ENCODE measurements at places on chromosomes 2 and 18. TPM values are rescaled to one million over a fixed set of nuclear protein-coding genes. Genes with fewer than 3 reads are reported as not detected.

Gene CNNM3
- 12.6 TPM for total RNA-seq

Gene CHRND
- total RNA-seq = not detected

Gene CKAP2L
- total RNA-seq = 13.4 TPM

Gene IL36B
- total RNA-seq = 0.13 TPM

Gene PSTPIP2
- 0.33 TPM for total RNA-seq

Gene MOGAT1
- not detected for total RNA-seq

Gene ANKRD30B
- total RNA-seq = not detected

Gene ACMSD
- not detected for total RNA-seq

Gene ALMS1
- 12.8 TPM for total RNA-seq

Gene PIGN
- 10.0 TPM for total RNA-seq

Gene SH2D6
- total RNA-seq = 0.43 TPM

Gene SP9
- 2.4 TPM for total RNA-seq

Gene AQP12B
- not detected for total RNA-seq

Gene CPLX4
- total RNA-seq = not detected

Gene RPRM
- total RNA-seq = not detected

Gene CDCA7
- 44.7 TPM for total RNA-seq

Gene CNGA3
- total RNA-seq = not detected

Gene GNLY
- not detected for total RNA-seq

Gene CRACDL
- 0.54 TPM for total RNA-seq

Gene RFTN2
- total RNA-seq = not detected

Gene EVX2
- total RNA-seq = not detected

Gene ANO7
- 2.5 TPM for total RNA-seq

Gene CNTNAP5
- not detected for total RNA-seq

Gene SCYGR1
- total RNA-seq = not detected

Gene MPP4
- total RNA-seq = 0.14 TPM

Gene C2orf72
- 4.5 TPM for total RNA-seq

Gene FOXD4L1
- 0.64 TPM for total RNA-seq

Gene LBH
- total RNA-seq = 102 TPM

Gene DGUOK
- total RNA-seq = 152 TPM

Gene DCDC2C
- total RNA-seq = 0.36 TPM

Gene CPS1
- total RNA-seq = 6.1 TPM

Gene CCL20
- 4.4 TPM for total RNA-seq

Gene PLGLB2
- total RNA-seq = not detected

Gene INHBB
- total RNA-seq = 13.4 TPM

Gene SAG
- not detected for total RNA-seq

Gene RNF125
- total RNA-seq = 0.28 TPM

Gene ZBTB7C
- total RNA-seq = 0.09 TPM

Gene RNASEH1
- total RNA-seq = 51.4 TPM

Gene TEX44
- not detected for total RNA-seq

Gene MAPK4
- total RNA-seq = 0.16 TPM

Gene TMEM178A
- total RNA-seq = 0.14 TPM

Measured in A549 treated with CpdA at 1 μM for 4 hours (cell line).